Foreskin fibroblast (primary cell): ENCODE measurements at places on chromosomes 7 and 10.

DNA sequence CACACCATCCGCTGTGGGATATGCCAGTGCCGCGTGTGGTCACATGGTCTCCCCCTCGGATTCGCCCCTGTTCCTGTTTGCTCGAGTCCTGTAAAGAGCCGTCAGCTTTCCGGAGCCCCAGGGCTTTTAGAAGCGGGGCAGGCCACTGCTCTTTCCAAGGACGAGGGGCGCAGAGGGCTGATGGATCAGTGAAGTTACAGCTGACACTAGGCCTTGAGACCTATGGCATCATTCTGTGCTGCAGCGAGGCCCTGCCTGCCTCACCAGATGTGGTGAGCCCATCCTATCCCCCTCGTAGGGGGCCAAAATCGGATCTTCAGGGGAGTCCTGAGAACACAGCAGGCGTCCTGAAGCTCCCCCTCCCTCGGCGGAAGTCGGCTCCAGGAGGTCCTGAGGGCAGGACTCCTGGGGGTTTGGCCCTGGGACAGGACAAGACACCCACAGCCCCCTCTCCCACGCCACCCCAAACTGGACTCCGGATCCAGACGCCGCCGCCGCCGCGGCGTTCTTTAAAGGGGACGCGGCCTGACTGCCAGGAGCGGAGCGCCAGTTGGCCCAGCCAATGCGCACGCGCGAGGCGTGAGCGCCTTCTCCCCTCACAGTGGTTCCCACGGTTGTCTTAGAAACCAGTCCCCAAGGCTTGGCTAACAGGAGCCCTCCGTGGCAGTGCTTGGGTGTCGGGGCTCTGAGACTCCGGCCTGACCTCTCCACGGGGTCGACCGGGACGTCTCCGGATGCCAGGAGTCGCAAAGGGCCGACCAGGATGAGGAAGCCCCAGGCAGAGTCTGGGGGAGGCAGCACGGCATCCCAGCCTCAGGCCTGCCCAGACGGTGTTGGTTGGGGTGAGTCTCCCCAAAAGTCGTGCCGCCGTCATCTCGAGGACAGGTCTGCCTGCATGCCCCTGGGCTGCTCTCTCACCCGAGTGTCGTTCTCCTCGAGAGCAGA is 371.7 kb downstream of the ZNF716 start:
- no peak for DNase-seq

GRCh38 chr10:121211446-121211845 is 360.3 kb downstream of the WDR11 start:
- DNase-seq = no peak

- DNase-seq = no peak
These were observed 271.5 kb upstream of the AOAH start for GRCh38 chr7:36995776-36996175.

- DNase-seq = peak; percentile 41
These were observed 178.5 kb downstream of the KCNMA1 start for GRCh38 chr10:77458986-77459590.

- no peak for DNase-seq
These were observed 29.0 kb upstream of the ZNF273 start for GRCh38 chr7:64874114-64874513.

DNA sequence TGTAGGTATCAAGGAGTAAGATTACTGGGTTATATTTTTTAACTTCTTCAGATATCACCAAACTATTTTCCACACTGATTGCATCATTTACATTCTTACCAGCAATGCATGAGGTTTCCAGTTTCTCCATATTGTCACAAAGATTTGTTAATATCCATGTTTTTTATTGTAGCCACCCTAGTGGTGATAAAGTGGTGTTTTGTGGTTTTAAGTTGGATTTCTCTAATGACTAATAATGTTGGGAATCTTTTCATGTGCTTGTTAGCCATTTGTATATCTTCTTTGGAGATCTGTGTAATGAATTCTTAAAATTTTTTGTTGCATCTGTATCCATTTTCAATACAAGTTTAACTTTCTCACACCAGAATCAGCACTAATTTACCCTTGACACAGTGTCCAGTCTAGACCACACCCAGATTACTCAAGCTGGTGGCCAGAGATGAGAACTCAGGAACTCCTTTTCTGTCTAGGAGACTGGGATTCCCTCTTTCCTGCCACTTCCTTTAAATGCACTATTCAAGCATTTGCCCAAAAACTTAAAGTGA is 67.0 kb upstream of the PLXDC2 start:
- peak; percentile 19 for DNase-seq

DNA sequence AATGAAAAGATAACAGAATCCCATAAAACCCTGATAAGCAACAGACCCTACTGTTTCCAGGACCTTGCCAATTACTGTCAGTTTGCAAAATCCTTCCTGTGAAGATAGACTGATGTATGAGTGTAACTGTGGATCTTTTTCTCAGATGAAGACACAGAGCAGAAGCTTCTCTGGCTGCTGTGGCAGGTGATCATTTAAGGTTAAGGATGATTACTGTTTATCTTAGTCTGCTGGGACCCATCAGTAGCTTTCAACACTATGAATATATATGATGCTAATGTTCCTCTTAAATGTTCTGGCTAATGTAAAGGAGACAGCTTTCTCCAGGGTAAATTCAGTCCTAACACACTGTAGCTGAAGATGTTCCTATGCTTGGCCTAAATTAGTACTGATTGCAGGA is 56.0 kb upstream of the CTTNBP2 start:
- DNase-seq = no peak

DNA sequence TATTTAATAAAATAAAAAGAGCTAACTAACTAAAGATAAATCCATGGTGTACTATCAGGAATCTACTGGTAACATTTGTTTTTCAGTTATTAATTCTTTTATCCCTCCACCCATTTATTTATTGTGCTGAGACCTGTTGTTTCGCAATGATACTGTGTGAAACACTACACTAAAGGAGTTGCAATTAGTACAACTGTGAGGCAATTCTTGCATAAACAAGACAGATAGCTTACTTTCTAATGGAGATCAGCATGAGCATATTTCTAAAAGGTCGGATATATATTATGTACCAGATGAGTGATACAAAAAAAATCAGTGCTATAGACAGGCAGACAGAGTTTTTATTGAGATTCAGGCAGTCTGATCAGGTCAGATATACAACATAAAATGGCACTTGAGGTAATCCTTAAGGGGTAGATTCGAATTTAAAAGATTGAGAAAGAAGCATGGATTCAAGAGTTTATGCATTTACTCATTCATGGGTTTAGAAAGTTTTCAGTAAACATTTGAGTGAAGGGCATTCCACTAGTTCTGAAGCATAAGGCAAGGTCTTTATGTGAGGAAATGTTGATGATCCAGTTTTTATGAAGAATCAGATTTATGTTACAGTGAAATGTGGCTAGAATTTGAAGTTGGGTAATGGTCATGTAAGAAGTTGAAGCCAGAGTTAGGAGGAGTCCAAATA is 147.6 kb downstream of the POLR1F start:
- peak; percentile 12 for DNase-seq

GRCh38 chr7:48140001-48140681 is 31.1 kb upstream of the ABCA13 start:
- DNase-seq = peak; percentile 20

DNA sequence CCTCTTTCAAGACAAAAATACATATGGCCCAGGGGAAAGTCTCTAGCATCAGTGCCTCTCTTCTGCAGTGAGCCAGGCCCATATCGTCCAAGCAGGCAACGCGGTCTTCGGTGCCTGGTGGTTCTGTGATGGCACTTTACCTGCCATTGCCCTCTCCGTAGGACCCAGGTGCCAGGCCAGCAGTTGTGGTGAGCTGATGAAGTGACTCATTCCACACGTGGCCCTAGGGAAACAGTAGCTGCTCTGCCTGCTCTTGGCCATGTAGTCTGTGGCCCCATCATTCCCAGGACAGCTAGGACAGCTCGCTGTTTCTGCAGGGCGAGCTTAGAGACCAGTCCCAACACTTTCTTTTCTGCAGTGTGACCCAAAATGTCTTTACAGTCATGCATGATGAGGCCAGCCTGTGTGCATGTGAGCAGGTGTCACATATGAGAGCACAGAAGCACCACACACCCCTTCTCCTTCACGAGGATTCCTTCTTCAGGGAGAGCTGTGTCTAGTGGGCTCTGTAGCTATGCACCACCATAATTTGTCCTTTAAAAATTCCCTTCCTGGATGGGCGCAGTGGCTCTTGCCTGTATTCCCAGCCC is 39.0 kb downstream of the SVIL start:
- DNase-seq = peak; percentile 23

GRCh38 chr10:70565556-70566514 is 36.7 kb downstream of the PRF1 start:
- no peak for DNase-seq

DNA sequence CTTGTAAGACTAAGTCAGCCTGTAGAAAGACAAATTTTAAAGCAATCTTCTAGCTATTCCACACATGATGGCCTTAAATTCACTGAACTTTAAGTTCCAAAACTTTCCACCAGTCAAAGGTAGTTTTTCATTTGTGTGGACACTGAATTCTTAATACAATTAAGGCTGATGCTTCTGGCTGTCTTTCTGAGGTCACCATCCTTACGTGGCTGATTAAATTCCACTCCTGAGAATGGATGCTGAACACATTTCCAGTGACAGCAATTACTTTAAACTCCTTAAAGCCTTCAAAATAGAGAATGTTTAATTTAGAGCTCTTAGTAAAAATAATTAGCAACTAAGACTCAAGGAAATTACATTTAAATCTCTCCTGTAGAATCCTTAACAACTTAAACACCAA is 142.6 kb upstream of the COL1A2 start:
- DNase-seq = no peak

- no peak for DNase-seq
These were observed 251.0 kb upstream of the NPSR1 start for GRCh38 chr7:34406848-34407530.

GRCh38 chr10:43340619-43341018 is 30.8 kb upstream of the FXYD4 start:
- DNase-seq = no peak

GRCh38 chr10:133026171-133026570 is 61.6 kb upstream of the ADGRA1 start:
- DNase-seq = no peak

- no peak for DNase-seq
These were observed 21.1 kb downstream of the SRRM3 start for GRCh38 chr7:76222839-76223238.

- DNase-seq = peak; percentile 35
These were observed 10.7 kb downstream of the XPNPEP1 start for GRCh38 chr10:109912335-109913281.

GRCh38 chr7:2945171-2945570 is 98.5 kb downstream of the CARD11 start:
- no peak for DNase-seq

GRCh38 chr10:72043016-72043834 is 45.1 kb downstream of the SPOCK2 start:
- no peak for DNase-seq

GRCh38 chr7:102175423-102176170 is 111.1 kb upstream of the SH2B2 start:
- DNase-seq = peak; percentile 34

DNA sequence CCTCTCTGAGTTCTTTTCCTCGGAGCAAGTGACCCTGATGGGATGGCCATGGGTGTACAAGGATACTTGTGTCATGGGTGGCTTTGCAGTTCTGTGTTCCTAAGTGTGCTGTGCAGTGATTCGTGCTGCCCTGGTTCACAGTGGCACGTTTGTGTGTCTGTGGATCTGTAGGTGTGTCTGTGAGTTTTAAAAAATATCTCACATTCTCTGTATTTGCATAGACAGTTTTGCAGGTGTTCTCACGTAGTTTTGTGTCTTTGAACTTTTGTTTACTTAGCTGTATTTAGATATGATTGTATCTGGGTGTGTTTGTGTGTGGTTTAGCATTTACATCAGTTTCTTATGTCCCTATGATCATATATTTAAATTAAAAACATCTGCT is 3.7 kb downstream of the ZNF775 start:
- peak; percentile 36 for DNase-seq
